Activated T-cell treated with anti-CD3 and anti-CD28 coated beads, Interleukin-2, amount 50 U/mL, for 24 hours (primary cell): ENCODE measurements at places on chromosomes 12 and 14.

- peak; percentile 56 for DNase-seq
Observed at GRCh38 chr12:94941440-94941862, 62.0 kb downstream of the NDUFA12 start.

DNA sequence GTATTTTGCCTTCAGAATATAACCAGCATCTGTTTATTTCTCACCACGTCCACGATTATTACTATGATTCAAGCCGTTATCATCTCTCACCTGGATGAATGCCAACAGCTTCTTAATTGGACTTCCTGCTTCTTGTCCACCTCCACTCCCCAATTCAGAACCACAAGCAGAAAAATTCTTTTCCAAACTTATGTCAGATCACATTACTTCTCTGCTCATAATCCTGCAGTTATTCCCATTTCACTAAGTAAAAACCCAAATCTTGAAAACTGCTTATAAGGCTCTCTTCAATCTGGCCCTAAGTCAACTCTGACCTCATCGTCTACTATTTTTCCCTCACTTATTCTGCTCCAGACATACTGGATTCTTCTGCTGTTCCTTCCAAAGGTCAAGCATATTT is 2.0 kb downstream of the CRY1 start:
- DNase-seq = no peak

GRCh38 chr14:103746701-103747100 is 31.1 kb downstream of the ZFYVE21 start:
- no peak for DNase-seq

- DNase-seq = no peak
Observed at GRCh38 chr12:46407361-46407760, 34.8 kb upstream of the SLC38A2 start.

DNA sequence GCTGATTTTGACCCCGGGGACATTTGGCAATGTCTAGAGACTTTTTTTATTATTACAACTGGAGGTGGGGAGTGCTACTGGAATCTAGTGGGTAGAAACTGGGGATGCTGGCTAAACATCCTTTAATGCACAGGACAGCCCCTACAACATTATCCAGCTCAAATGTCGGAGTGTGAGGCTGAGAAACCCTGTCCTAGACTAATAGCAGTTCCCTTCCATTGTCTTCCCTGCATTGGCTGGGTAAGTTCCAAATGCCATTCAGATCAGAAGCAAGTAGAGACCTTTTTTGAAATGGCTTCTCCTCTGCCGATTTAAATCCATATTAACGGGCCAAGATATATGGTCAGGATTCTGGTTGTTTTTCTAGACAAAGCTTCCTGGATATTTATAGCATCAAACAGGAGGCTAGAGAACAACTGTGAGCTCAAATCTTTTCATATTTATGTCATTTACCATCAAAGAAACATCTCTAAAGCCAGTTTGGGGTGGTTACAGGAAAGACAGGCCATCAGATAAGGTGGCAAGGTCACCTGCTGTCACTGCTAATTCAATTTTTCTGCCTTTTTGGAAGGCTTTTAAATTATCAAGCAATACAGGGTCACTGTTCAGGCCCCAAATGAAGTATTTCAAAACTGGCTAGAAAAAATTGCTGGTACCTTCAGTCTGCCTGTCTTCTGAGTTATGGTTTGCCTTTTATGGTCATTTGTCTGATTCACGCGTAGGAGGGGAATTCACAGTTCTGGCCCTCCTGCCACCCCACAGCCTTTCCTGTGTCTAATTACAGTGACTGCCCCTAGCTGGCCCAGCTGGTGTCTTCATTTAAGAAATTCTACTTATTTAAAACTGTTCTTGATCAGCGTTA is 20.1 kb upstream of the AKAP5 start:
- no peak for DNase-seq

DNA sequence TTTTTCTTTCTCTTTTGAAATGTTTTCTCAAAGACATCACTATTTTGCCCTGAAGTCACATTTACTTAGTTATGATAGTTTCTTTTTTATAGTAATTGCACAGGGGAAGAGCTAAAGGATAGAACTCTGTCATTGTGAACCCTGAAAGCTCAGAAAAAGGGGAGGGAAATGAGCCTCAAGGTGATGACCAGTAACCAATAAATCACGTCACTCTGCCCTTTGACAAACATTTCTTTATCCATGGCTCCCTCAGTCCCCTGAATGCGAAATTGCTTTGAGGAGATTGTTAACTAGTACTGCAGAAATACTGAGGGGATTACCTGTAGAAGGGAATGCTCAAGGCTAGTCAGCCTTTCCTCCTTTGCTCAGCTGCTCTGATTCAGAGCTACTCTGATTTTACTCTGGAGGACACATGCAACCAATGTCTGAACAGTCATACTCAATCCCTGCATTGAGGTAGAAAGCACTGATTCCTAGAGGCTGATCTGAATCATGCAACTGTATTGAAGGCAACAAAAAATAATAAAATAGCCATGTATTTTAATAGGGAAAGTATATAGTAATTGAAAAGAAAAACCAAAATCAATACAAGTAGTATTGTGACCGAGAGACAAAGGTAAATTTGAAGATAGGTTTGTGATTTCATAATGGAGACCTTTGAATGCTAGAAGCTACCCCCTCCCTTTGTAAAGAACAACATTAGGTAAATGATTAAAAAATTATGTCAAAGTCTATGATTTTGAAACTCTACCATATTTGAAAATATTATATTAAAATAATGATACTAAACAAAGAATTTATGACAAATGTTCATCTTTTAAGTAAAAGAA is 24.7 kb downstream of the SLCO1B1 start:
- no peak for DNase-seq

GRCh38 chr14:101407328-101407727 is 154.0 kb upstream of the DIO3 start:
- no peak for DNase-seq

DNA sequence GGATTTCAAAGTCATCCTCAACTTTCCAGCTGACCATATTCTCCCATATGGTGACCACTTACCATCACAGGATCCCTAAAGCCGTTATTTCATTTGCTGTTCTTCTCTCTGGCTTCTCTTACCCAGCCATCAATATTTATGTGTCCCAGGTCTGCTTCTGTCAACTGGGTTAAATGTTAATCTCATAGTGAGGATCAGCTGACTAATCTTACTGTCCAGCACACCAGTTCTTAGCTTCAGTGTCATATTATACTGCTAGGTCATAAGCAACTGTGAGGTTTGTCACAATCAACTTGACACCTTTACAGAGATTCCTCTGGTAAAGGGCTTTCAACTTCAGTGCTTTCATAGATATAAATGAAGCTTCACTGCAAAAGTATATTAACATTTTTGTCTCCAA is 294.4 kb downstream of the DIO2 start:
- no peak for DNase-seq

DNA sequence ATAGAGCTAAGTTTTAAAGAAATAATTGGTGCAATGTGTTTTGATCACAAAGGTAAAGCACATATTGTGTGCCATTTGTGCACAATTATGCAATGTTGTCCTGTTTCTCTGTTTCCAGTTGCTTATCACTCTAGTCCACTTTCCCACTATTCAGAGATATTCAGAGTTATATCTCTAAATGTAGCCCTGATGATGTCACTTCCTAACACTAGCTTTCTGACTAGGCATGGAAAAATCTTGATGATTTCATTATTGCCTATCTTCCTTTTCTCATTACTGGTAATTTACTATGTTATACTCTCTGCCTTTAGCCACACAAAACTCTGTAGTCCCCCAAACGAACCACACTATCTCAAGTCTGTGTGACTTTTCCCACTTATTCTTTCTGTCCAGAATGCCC is 221.2 kb downstream of the TRHDE start:
- DNase-seq = no peak

- DNase-seq = no peak
Observed at GRCh38 chr14:98169170-98169587, 1102.8 kb downstream of the BCL11B start.

DNA sequence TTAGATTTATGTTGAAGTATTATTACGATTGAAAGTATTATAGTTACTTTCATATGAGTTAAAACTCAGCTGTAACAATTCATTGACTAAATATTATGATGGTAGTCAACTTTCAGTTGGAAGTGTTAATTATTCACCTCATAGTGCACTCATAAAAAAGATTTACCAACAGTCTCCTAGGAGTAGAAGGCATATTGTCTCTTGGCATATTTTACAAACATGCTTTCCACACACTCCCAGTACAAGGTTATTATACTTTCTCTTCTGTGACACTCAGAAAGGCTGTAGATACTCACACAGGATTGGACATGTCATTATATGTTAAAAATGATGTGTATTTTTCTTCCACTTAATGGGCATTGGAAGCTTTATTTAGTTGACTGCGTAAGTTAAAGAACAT is 147.1 kb downstream of the NPAS3 start:
- DNase-seq = no peak

DNA sequence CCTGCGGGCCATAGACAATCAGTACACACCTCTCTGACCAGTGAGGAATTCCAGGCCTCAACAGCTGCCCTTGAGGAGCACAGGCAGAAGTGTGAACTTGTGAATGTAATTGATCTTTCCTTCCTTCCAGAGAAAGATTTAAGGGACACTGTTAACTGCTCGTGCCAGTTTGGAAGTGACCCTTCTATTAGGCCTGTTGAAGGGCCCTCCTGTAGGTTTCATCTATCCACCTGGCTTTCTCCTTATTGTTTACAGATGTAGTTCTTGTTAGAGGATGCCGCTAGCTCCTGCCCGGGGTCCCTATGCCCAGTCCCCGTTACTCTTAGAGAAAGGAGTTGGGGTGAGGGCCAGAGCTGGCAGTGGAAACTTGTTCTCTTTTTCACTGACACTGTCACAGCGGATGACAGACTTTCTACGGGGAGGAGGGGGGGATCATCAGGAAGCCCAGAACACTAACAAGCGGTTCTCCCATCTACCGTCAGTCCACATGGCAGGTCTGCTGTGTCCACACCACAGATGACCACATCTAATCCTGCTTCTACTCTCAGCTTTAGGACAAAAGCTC is 42.6 kb downstream of the SH2B3 start:
- DNase-seq = no peak

DNA sequence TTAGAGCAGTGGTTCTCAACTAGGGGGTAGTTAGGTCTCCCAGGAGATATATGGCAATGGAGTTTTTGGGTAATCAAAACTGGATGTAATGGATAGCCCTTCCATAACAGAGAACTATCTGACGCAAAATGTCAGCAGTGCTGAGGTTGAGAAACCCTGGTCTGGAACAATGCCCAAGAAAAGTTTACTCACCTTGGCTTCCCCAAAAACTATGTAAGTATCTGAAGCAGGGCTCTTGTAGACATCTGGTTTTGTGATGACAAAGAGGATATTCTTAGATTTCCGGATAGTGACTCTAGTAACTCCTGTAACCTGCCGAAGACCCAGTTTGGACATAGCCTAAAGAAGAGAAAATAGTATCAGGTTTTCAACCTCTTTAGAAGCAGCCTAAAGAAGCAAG is 11.8 kb downstream of the NACA start:
- DNase-seq = no peak

DNA sequence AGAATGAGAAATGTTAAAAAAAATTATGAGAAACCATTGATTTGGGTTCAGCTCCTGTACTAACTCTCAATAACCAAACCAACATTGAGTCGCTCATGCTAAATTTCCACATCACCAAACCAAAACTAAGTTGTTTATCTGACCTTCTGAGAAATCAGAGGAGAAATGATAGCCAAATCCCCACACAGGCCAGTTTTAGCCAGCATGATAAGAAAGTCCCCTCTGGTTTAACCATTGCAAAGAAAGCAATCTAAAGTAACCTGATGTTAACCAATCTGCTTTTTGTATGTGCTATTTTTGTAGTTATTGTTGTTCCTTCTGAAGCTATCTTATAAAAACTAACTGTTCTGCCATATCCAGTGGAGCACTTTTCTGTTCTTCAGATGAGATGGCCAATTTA is 599.7 kb downstream of the SLC16A7 start:
- DNase-seq = no peak

DNA sequence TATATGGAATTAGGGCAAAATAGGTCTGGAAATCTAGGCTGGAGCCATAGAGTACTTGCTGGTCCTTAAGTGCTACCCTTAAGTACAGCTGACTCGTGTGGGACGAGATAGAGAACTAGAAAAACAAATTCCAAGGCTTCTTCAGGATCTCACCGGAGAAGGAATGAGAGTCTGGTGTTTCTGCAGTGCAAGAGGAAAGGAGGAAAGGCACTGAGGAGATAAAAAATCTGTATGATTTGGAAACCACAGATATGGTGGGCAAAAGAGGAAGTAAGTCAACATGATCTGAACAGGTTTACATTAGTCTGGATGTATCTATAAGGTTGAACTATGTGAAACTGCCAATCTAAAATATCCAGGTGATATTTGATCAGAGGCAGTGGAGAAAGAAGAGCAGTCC is 134.4 kb upstream of the SOX5 start:
- DNase-seq = no peak

DNA sequence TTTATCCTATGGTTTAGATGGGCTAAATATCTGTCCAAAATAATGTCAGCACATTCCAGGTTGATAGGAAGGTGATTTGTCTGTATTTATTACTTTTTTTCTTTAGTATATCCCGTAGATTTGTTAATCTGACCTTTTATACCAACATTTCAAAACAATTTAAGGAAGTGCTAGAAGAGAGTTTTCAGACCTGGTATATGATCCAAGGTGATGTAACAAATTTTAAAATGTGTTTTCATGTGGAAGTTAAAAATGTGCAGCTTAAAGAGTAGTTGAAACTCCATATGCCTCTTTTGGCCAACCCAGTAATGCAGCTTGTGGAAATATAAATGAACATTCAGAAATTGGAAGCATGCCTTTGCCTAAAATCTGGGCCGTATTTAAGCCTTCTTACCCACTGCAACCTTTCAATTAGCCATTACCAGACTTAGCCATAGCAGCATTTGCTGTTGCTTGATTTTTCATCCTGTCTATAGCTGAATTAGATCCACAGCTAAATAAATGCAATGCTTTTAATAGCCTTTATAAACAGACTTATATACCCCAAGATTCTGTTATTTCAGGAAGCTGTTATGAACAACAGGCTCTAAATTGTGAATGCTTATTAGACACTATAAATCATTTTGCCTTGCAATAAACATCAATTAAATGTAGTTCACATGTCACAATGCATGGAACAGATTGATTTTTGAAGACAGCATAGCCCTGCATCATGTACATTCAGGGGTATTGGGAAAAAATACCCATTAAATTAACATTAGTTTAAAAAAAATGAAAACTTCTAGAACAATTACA is 271.2 kb downstream of the PDZRN4 start:
- no peak for DNase-seq

DNA sequence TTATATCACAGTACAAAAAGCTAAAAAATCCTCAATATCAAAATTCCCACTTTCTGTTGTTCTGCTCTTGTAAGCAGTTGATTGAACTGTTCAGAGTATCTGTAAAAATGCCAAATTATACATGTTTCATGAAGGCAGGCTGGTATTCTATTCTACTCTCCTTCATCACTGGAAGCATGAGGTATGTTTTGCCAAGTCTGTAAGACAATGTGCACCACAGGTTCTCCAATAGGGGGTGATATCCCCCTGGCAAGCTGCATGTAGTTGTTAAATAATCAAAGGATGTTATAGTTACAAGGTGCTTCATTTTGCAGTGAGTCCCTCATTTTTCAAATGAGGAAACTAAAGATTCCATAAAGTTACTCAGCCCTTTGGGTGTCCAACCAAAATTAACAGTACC is 15.1 kb upstream of the NEK9 start:
- no peak for DNase-seq

- DNase-seq = no peak
Observed at GRCh38 chr12:87982208-87982607, 47.0 kb downstream of the C12orf50 start.
